Right renal cortex interstitium (tissue), 3 donors: ENCODE measurements at places on chromosomes 3 and 15.
A peak's percentile ranks its signal among the peaks of the same experiment; 100 is the strongest.

DNA sequence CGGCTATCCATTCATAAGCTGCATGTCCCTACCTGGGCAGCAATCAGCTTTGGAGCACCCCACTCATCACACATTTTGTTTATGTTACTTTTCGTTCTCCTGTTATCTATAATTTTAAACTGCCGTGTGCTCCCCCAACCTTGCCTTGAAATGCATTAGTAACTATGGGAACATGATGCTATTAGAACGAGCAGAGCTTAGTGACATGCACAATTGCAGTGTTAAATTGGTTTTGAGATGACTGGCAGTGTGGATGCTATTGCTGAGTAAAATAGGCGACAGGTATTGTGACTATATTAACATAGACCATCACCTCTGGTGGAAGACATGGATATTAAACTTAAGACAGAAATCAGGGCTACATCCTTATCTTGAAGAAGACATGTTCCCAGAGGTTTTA is 191.6 kb downstream of the KCNAB1 start:
- no peak for DNase-seq

- no peak for DNase-seq
These were observed 389.8 kb downstream of the TBC1D5 start for GRCh38 chr3:17352620-17353019.

DNA sequence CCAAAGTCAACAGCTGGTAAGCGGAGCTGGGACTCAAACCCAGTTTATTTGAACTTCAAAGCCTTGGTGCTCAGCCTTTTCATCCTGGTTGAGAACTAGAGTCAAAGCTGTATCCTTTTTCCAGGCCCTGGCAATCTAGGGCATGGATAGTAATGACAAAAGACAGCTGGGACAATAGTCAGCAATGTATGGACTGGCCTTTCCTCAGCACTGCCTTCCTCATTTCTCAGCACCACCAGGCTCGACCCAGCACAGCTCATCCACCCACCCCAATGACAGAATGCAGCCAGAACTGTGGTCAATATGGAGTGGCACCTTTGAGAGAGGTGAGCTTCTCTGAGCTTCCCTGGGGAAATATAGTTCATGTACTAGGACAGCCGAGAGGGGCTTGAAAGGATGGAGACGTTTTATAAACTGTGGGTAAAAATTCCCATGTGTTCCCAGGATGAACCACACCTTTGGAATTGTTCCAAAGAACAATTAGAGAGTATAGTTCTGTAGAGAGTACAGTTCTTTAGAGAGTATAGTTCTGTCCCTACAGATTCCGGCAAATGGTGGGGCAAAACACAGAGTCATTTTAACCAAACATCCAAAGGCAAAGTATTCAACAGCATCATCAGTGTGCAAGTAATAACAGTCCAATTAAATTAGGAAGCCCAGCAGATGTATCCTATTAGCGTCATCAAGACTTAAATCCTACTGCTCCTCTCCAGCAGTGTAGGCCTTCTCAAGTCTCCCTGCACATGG is 30.2 kb upstream of the IREB2 start:
- no peak for DNase-seq

DNA sequence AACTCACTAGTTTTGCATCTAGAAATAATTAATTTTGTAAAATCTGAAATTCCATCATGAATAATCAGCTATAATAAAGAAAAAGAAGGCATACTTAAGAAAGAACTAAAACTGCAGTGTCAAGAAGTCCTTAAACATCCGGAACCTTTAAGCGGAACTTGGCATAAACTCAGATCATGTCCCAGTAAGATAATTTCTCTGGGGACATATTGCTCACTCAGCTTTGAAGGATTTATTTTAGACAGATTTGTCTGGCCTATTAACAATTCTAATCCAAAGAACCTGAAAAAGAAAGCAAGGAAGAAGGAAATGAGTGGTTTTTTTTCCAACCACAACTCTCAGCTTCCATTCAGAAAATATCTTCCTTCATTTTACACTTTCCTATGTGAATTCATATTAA is 850.3 kb downstream of the ROBO1 start:
- DNase-seq: no peak

DNA sequence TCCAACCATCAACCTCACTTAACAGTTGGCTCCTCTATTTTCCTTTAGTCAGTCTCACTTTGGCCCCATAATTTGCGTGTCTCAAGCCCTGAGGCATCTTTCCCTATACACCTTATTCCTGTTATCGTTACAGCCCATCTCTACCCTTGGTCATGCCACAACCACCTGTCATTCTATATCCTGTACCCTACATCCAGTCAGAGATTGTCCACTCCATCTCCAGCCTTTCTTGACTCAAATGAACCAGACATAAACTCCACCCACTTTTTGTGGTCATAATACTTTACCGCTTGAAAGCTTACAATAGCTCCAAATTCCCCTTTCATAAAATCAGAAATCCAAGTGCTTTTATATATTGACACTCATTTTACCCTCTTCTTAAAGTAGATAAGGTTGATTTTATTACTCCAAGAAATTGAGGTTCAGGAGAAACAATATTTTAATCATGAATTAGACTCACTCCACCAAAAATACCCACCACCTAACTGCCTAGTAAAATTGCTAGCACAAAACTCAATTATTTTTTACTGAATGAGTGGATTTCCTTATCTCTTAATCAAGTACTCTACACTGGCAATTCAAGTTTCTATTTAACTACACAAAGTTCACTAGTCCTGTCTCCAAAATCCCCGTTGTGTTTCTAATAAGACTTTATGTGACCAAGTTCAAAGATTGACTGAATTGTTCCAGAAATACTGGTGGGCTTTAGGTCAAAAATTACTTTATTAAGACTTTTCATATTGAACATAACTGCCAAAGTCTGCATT is 9.1 kb downstream of the CCR4 start:
- DNase-seq: no peak

DNA sequence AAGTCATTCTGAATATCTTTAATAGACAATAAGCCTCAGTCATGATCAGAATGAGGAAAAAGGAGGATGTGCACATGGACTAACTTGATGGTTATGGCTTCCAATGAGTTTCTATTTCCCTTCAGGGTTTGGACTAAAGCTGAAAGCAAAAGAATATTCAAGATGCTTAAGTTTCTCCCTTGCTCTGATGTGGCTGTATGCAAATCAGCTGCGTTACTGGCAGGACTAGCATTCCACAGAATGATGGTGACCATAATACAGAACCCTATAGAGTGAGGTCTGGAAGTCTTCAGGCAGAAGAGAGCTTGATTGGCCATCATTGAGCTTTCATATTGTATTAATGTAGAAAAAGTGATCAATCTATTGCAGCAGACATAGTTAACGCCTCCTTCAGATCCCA is 466.0 kb downstream of the NLGN1 start:
- no peak for DNase-seq

DNA sequence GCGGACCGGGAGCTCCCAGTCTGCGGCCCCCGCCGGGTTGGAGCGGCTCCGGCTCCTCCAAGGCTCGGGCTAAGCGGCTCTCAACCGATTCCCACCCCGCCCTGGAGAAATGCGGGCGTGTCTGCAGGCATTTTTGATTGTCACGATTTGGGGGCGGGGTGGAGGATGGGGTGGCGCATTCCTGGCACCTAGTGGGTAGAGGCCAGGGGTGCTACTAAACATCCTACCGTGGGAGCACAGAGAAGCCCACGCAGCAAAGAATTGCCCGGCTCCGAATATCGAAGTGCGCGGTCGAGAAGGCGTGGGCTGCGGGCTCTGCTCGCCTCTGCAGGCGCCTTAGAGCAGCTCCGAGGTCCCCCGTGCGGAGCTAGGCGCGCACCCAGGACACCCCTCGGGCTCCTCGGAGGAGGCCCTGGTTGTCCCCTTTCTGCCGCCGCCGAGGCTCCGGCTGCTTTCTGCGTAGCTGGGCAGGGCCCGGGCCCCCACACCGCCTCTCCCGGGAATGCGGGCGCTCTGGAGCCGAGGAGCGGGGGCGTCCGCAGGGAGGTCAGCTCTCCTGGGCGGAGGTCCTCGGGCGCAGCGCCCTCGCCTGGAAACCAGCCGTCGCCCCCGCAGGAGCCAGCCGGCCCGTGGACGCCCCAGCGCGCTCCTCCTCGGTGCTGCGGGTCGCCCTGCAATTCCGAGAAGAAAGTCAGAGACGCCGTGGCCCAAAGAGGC is 16.5 kb upstream of the LAMP3 start:
- DNase-seq: peak; percentile 27

GRCh38 chr15:23860290-23861245 is 173.5 kb upstream of the NDN start:
- no peak for DNase-seq

GRCh38 chr3:37993820-37994638 is 3.4 kb downstream of the VILL start:
- no peak for DNase-seq

DNA sequence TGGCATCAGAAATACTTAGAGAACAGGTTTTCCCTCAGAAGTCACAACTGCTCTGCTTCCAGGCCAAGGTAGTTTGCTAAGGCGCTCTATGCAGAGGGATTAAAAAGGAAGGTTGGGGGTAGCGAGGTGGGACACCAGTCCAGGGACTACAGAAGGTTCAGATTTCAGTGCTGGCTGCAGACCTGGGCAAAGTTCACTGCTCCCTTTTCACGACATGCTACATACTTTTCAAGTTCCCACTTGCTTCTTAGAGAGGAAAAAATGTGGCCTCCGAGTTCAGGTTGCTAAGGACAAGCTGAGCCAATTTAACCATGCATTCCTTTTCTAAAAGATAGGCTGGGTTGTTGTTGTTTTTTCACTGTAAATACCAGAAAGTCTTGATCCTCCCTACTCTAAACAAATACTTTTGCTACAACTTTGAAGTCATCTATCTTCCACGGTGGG is 158.6 kb upstream of the NR2F2 start:
- no peak for DNase-seq

DNA sequence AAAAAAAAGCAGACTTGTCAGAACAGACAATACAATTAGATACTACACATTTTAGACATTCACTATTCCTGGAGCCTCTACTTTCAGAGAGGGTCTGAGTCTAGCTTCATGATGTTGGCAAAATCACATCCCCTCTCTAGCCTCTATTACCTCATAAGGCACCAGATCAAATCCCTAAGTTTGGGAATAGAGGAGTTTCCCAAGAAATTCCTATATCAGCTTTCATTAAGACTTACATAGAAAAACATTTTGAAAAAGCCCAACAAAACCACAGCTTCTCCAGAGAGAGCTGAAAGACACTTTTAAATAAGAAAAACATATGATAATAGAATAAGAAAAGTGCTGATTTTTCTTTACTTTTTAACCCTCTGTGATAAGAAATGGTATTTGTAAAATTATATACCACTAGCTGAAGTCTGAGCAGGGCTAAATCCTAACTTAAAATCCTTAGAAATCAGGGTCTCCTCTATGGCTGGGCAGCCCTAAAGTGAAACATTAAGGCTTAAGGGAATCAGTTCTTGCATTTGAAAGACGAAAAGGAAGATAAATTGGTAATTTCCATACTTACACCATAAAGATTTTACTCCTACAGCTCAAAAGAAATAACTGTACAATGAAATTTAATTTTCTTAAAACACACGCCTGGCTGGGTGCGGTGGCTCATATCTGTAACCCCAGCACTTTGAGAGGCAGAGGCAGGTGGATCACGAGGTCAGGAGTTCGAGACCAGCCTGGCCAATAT is 4.3 kb downstream of the TBC1D2B start:
- no peak for DNase-seq

- DNase-seq: no peak
These were observed 16.8 kb downstream of the TMC3 start for GRCh38 chr15:81357180-81357686.

- no peak for DNase-seq
These were observed 29.4 kb downstream of the GPR176 start for GRCh38 chr15:39890621-39891020.

DNA sequence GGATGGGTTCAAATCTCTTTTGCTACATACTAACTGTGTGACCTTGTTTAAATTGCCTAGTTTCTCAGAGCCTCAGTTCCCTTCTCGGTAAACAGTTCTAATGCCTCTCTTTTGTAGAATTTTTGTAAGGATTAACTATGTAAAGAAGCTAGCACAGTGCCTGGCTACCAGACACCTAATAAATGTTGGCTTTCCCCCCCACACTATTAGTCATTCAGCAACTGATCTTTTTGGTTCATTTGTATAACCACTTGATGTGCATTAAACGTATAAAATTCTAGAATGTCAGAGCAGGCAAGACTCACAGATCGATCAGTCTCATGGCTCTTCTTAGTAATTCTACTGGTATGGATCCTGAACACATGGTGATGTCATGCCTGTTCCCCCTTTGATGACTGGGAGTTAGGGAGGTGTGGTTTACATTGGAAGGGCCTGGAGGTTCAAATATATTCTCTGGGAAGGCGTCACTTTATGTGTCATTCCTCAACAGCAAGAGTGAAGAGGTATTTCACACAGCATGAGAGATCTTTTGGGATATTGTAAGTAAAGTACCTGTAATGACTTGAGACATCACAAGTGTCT is 6.5 kb downstream of the TAGLN3 start:
- no peak for DNase-seq

DNA sequence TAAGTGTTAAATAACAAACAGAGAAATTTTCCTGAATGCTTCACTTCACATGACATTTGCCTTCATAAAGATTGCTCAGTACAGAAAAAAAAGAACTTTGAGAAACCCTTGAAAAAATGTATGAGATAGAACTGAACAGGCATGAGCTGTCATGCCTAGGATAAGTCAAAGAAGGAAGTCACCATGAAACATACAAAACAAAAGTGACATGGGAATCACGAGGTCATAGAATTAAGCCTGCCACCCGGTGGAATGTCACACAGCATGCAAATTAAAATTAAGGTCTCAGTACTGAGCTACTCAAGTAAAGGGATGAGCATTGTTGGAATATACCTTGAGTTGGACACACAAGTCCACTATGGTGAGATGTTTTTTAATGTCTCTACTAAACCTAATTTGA is 652.5 kb upstream of the NECTIN3 start:
- no peak for DNase-seq

DNA sequence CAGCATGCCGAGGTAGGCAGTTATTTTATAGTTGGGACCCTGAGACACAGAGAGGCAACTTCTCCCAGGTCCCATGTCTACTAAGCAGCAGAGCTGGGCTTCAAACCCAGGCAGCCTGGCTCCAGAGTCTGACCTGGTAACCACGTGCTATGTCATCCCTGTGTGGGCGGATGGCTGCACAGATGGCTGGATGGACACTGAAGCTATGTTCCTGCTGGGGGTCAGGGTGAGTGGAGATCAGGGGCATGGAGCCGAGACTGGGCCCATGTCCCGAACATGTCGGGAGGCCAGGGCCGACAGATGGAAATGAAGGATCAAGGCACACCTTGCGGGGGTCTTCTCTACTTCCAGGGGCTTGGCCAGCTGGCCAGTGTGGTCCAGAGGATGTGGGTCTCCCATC is 9.3 kb upstream of the FBLN2 start:
- no peak for DNase-seq

DNA sequence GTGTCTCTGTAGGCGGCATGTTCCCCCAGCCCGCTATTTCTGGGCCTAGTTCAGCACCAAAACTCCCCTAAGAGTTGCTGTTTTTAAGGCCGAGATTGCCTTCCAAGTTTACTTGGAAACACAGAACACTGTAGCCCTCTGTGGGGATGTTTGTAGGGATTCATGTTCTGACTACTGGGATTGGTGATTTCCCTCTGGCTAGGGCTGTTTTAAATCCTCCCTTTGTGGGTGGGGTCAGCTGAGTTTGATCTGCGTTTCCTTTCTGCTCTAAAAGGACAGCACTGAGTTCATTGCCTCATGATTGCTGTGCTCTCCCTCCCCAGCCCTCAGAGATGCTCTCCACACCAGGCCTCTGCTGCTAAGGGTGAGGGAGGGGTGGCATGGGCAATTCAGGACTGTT is 640.6 kb upstream of the DPPA4 start:
- DNase-seq: no peak
